ENCODE measurements at places on chromosomes 2 and 18.

DNA sequence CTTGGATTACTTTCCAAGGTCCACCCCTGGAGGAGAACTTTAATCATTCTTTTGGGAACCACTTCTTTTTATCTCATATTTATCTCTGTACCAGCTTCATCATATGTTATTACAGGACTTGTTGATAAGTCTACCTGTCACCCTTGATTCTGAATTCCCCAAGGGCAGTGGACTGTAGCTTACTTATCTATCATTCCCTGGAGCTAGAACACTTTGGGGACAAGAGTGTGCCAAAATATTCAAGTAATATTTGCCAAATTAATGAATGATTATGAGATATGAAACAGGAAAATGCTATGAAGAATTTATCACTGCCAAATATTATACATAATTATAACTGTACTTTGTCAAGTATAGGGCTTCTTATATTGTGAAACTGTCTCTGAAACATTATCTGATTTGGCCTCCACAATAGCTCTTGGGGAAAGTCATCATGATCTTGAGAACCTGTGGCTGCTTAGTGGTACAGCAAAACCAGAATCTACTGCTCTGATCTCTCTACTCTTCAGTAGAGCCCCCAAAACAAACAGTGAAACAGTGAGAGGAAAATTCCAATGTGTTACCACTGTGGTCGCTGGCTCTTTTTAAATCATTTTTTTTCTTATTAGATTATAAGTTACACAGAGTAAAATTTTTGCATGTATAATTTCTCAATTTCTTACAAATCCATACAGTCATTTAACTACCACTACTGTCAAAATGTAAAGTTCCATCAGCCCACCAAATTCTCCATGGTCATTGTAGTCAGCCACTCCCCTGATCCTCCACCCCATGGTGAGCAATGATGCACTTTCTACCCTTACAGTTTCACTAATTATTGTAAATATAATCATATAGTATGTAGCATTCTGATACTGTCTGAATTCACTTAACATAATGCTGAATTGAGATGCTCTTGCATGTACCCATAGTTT is 197.5 kb downstream of the PIEZO2 start:
- DNase-seq: no peak

GRCh38 chr2:9163306-9164111 is 43.1 kb upstream of the ASAP2 start:
- DNase-seq: peak; percentile 81

- DNase-seq: no peak
Measured at GRCh38 chr2:3517948-3518495, 1.3 kb downstream of the ADI1 start.

DNA sequence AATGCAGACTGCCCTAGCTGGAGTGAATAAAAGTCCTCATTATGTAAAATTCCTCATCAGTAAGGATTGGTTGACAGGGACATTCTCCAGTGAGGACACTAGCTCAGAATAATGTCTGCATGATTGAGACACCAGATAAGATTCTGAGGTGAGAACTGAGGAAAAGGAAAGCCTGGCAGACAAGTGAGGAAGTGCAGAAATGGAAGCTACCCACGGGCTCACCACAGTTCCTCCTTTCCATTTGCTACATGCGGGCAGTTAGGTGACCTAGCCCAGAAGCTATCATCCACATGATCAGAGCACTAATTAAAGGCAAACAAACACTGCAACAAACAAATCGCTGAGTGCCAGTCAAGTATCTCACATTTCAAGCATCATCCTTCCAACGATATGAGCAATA is 27.7 kb downstream of the NETO1 start:
- no peak for DNase-seq

DNA sequence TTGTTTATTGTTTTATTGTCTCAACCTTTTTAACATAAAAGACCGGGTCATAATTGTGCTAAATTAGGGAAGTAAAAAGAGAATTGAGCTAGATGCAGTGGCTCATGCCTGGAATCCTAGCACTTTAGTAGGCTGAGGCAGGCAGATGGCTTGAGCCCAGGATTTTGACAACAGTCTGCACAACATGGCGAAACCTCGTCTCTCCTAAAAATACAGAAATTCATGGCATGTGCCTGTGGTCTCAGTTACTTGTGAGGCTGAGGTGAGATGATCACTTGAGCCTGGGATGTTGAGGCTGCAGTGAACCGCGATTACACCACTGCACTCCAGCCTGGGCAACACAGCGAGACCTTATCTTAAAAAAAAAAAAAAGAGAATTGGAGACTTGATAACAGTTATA is 104.2 kb upstream of the TTC27 start:
- no peak for DNase-seq

GRCh38 chr2:17056236-17056635 is 390.6 kb upstream of the CYRIA start:
- no peak for DNase-seq

DNA sequence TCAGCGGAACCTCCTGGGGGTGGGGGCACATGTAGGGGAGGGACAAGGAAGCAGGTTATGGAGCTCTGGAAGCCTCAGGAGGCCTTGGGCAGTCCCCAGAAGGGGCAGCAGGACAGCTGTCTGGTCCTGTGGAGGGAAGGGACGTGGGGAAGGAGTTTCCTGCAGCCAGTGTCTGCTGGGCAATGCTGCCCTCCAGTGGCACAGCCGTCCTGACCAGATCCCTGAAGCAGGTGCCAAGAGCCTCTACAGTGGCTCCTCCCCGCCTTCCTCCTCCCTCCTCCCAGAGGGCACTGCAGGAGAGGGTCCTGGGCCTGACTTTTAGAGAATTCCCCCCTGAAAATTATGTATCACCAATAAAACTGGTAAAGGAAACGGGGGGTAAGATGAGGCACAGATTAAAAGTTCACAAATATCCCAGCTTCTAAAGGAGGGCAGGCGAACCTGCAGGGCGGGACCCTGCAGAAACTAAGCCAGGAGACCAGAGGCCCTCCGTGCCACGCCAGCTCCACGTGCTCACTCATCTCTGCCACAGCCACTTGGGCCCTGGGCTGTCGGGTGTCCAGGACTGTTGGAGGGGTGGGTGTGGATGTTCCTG is 258.5 kb downstream of the TWIST2 start:
- peak; percentile 72 for DNase-seq

- DNase-seq: no peak
Measured at GRCh38 chr18:32177530-32177929, 12.3 kb upstream of the MEP1B start.

- no peak for DNase-seq
Measured at GRCh38 chr2:16635791-16636699, 29.6 kb downstream of the CYRIA start.

Measured in EL (cell line).